ENCODE measurements at places on chromosomes 7 and 10.

DNA sequence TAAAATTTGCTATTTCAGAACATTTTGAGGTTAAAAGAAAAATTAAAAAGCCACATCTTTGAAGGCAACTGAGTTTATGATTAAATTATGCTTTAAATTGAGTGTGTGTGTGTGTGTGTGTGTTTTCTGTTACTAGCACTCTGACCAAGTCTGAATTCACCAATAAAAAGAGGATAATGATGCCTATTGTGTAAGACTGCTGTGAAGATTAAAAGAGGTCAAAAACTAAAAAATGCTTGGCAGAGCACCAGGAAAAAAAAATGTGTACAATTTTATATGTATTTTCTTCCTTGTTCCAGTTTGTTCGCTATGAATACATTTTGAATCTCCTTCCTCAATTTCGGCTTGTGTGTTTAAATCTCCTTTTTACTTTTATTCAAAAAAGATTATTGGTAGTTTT lies 316.6 kb upstream of the MAGI2 start:
- DNase-seq: no peak

DNA sequence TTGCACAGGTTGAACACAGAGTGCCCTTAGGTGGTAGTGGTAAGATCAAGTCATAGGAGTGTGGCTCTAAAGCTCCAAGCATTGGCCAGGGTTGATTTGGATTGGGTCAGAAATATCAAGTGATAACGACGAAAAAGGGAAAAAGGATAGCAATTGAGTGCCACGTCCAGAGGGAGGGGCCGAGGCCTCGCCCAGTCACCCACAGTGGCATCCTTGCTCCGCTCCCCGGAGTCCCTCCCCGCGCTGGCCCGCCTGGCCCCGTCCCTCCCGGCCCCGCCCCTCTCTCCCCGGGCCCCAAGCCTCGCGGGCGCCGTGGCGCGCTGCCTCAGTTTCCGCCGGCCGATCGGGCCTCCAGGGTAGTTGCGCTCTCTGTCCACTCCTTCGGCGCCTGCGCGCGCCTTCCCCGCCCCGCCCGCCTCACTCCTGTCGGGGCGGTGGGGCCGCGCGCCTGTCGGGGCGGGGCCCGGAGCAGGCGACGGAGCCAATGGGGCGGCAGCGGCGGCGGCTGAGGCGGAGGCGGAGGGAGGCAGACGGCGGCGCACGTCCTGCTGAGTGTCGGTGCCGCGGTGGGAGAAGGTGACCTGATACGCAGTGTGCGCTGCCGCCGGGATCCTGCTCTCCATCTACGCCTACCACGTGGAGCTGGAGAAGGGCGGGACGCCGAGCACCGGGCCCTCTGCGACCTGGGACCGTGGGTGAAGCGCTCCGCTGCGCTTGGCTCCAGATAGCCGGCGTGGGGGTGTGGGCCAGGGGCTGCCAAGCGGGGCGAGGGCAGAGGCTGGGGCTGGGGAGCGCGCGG lies 209.1 kb upstream of the ZNF722 start:
- DNase-seq: no peak

DNA sequence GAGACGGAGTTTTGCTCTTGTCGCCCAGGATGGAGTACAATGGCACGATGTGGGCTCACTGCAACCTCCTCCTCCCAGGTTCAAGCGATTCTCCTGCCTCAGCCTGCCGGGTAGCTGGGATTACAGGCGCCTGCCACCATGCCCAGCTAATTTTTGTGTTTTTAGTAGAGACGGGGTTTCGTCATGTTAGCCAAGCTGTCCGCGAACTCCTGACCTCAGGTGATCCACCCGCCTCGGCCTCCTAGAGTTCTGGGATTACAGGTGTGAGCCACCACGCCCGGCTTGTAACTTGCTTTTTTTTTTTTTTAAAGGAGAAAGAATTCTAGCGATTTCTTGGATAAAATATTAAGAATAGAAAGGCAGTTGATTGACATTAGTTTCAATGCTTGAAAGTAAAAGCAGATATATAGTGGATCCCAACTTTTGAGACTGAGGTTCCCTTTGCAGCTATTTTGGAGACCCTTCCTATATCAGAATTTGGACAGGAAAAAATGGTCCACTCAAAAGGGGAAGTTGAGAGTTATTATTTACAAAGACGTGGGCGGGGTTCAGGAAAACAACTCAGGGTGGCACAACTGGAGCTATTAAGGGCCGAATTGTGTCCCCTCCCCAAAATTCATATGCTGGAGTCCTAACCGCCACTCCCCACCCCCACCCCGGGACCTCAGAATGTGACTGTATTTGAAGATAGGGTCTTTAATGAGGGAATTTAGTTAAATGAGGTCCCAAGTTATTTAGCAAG lies 1.3 kb upstream of the ERCC6 start:
- DNase-seq: no peak

DNA sequence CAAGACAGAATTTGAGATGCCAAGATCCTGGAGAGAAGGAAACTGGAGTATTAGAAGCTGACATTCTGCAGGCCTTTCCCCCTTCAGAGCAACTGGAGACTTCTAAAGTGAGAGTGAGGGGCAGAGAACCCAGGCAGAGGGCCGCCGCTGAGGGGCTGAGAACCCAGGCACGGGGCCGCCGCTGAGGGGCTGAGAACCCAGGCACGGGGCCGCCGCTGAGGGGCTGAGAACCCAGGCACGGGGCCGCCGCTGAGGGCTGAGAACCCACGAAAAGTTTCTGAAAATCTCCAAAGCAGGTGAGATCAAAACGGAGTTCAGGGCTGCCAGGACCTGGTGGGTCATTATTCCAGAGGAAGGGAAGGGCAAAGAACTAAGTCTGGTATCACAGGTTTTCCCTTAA lies 126.2 kb downstream of the DLG5 start:
- DNase-seq: no peak

Data from thoracic aorta (tissue), 2 donors.